ENCODE measurements at places on chromosomes 13 and 19.

GRCh38 chr13:40120288-40120687 lies 464.8 kb downstream of the COG6 start:
- no peak for DNase-seq

DNA sequence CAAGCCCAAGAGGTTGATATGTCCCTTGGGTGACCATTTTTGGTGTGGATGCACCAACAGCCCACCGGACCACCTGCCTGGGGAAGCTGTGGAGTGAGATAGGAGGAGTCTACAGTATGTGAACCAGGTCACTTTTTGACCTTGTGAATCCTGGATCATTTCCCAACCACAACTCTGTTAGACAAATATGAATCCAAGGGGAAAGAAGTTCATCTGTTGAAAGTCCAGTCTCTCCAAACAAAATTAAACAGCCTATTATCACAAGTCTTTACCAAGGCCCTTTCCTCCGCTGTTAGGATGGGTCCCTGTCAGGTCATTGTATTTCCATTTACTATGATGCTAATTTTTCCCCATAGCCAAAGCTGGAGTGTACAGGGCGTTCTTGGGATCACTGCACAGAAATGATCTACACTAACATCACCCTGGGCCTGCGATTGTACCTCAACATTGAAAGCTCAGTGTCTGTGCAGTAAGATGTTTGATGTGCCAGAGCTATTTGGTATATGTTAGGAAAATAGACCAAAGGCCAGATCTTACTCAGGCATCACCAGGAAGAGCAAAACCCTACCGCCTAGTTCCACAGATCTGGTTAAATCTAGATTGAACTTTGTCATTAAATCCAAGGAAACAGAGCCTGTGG lies 117.1 kb downstream of the STARD13 start:
- no peak for DNase-seq

GRCh38 chr19:29574510-29574909 lies 31.6 kb upstream of the POP4 start:
- no peak for DNase-seq

DNA sequence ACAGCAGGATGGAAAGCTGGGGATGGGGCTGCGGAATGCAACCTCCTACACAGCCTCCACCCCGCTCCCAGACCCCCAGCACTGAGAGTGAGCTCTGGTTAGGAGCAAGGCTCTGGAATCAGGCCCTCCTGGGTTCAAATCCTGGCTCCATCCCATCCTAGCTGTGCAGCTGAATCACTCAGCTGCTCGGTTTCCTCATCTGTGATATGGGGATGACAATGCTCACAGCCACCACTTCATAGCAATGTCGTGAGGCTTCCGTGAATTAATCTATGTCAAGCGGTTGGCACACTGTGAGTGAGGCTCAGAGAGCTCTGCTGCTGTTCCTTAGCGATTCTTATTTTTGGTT lies 538 bp downstream of the ACP7 start:
- no peak for DNase-seq

- DNase-seq, result no peak
Measured at GRCh38 chr13:109427148-109427547, 359.2 kb downstream of the IRS2 start.

DNA sequence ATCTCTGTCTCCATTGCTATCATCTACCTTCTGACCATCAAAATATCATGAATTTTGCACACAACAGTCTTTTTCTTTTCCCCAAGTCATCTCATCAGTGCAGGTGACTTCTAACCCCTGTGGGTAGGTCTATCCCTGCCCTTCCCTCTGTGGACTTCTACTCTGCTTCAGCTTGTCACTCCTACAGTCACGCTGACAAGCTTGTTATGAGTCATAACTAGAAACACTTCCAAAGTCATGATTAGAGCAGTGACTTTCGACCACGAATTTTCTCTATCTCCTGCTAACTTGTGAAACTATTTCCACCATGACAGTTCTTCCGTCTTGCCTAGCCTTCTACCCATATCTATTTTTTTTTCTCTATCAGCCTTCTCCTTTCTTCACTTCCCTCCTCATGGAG lies 343.7 kb upstream of the ARGLU1 start:
- no peak for DNase-seq

- DNase-seq, result no peak
Measured at GRCh38 chr13:93789058-93789457, 562.5 kb downstream of the GPC6 start.

- no peak for DNase-seq
Measured at GRCh38 chr13:51920267-51920666, 58.5 kb downstream of the CCDC70 start.

DNA sequence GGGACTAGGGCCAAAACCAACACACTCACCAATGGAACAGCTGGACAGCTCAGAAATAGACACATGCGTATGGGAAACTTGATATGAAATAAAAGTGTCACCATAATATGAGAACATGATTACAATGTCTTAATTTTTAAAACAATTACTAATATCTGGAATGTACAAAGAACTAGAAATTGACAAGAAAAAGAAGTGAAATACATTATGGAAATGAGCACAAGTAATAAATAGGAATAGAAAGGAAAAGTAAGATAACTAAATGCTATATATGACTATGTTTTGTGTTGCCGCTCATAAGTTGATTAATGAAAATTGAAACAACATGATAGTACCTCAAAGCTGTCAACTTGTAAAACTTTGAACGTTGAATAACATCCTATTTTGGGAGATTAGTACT lies 801.1 kb downstream of the SLITRK5 start:
- no peak for DNase-seq

DNA sequence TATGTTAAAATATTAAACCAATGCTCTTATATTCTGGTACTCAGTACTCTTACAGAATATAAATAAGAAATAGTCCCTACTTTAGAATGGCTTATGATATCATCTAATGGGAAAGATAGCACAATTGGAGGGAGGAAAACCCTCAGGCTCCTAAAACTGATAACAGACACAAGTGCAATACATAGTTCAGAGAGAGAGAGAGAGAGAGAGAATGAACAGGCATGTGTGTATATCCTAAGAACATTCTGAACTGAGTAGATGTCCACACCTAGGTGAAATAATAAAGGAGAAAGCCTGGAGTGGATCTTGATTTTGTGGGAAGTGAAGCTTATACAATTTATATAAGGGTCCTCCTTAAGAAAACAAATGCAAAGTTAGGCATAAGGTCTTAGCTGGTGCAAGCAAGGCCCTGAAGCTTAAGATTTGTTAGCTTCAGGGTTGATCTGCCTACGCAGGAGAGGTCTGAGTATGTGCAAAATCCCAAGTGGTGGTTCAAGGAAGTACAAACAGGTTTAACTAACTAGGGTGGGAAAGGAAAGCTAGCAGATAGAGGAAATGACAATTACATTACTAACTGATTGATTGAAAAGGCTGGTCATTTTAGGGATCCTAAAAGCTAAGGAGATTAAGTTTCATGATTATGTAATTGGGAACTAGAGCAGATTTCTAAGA lies 53.3 kb downstream of the SOX21 start:
- no peak for DNase-seq

- DNase-seq, result no peak
Measured at GRCh38 chr13:97904059-97904458, 49.4 kb upstream of the IPO5 start.

DNA sequence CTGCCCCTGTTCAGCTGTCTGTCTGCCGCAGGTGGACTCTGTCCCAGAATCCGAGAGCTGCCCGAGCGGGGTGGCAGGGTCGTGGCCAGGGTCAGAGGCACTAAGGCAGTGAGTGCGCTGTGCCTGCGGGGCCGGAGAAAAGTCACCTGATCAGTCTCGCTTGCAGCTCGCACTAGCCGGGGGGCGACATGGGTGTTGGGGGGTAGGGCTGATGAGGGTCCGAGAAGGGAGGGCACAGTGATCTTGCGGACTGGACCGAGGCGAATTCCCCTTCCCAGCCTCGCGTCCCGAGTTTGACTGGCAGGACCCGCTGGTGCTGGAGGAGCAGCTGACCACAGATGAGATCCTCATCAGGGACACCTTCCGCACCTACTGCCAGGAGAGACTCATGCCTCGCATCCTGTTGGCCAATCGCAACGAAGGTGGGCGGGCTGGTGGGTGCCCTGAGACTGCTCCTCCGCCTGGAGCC lies 627 bp downstream of the GCDH start:
- no peak for DNase-seq

- no peak for DNase-seq
Measured at GRCh38 chr13:71727662-71728061, 139.3 kb downstream of the DACH1 start.

DNA sequence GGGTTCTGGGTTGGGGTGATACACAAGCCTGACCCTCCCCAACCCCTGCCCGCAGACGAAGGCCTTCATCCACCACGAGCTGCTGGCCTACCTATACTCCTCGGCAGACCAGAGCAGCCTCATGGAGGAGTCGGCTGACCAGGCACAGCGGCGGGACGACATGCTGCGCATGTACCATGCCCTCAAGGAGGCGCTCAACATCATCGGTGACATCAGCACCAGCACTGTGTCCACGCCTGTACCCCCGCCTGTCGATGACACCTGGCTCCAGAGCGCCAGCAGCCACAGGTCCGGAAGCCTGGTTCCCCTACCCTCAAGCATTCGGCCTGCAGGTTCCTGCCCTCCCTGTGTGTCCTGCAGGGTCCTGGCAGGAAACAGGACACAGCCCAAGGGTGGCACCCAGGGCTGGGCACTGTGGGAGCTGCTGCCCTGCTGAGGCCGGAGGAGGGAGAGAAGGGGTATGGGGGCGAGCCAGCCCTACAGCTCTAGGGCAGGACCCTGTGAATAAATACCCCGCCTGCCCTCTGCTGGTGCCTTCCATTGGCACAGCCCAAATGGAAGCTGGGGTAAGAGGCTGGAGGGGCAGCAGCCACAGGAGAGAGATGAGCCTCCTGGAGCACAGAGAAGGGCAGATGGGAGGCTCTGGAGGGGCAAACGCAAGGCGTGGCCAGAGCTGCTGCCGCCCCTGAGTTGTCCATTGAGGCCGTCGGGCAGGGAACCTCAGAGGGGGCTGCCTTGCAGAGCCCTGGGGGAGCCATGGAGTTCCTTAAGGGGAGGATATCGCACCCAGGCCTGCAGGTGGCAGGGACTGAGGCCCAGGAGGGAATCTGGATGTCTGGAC lies 6.8 kb downstream of the TMED1 start:
- DNase-seq, result no peak

DNA sequence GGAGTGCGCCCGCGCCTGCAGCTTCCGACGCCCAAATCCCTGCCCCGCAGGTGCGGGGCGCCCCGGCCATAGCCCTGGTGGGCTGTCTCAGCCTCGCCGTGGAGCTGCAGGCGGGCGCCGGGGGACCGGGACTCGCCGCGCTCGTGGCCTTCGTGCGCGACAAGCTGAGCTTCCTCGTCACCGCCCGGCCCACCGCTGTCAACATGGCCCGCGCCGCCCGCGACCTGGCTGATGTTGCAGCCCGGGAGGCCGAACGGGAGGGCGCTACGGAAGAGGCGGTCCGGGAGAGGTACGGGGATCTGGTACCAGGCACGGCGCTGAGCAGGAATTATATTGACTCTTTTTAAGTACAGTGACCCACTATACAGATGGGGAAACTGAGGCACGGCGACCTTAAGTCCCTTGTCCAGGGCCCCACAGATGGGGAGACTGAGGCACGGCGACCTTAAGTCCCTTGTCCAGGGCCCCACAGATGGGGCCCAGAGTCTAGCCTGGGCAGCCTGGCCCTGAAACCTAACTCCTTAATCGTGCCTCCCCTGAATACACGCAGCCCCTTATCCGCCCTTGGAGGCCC lies 586 bp downstream of the MRI1 start:
- DNase-seq, result no peak

- no peak for DNase-seq
Measured at GRCh38 chr19:15841875-15842569, 26.6 kb upstream of the OR10H1 start.

- DNase-seq, result no peak
Measured at GRCh38 chr13:111470933-111471332, 150.5 kb downstream of the TEX29 start.

DNA sequence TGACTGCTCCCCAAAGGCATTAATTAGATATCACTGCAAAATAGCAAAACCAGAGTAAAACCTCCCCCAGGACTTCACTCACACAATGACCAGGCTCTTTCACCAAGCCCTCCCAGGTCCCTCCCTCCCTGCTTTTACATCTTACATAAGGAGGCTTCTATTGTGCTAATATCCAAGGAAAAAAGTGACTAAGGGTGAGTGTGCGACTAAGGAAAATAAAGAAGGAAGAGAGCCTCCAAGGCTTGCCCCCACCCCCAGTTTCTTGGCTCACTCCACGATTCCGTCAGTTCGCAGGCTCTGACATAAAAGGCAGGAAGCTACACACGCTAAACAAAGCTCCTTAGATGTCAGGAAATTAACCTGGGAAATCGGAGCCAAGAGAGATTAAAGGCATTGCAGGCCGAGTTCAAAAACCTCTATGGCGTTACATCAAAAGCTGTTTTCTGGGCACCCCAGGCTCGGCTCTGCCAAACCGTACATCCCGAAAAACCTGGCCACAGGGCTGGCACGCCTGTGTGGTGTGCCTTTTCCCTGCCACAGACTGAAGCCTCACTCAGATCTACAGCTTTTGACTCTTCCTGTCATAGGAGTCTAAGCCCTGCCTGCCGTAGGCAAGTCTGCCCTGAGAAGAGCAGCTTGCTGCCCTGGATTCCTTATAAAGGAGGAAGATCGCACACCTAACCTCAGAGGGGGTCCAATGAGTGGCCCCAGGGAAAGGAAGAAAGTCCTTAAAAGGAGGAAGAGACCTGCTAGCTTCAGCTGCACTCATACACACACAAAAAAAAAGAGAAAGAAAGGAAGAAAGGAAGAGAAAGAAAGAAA lies 67.0 kb upstream of the SERP2 start:
- no peak for DNase-seq

- no peak for DNase-seq
Measured at GRCh38 chr13:23570921-23571315, 706 bp downstream of the TNFRSF19 start.

Measured in keratinocyte (primary cell).